ENCODE measurements at places on chromosomes 4 and X.

DNA sequence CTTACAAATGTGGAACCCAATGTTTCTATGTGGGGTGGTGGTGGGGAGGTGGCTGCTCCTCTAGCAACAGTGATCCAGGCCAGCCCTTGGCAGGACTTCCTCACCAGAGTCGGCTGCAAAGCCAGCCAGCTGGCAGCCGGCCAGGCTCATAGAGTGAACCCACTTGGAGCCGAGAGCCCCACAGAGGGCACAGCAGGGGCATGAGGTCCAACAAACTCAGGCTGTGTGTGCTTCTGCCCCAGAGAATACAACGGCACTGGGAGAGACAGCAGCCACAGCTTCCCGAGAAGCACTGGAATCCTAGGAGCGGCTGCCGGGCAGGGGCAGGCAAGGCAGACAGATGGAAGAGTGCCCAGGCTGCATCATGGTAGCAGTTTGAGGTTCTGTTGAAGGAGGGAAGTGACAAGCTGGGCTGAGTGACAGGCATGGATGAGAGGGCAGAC, 23.5 kb upstream of the SOWAHD start:
- no peak for DNase-seq

DNA sequence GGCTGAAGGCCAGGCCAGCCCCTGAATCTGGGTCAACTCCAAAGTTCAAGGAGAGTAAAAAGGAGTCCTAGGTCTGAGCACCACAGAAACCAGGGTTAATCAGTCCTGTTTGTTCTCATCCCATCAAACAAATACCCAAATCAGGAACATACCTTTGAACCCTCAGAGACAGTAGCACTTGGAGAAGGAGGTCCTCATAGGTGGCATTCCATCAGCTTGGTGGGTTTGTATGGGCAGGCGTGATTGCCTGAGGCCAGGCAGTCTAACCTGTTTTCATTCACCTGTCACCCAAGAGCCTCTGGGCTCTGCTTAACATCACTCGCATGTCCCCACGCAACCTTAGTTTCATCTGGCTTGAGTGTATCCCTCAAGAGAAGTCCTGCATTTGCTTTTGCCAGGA, 17.5 kb upstream of the MBTPS2 start:
- no peak for DNase-seq

DNA sequence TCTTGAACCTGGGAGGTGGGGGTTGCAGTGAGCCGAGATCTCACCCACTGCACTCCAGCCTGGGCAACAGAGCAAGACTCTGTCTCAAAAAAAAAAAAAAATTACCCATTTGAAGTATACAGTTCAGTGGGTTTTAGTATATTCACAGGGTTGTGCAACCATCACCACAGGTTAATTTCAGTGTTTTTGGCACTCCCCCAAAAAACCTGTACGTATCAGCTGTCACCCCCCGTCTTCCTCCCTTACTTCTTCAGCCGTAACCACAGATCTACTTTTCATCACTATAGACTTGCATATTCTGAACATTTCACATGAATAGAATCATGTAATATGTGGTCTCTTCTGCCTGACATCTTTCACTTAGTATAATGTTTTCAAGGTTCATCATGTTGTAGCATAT, 11.7 kb upstream of the PTTG2 start:
- DNase-seq, result no peak

GRCh38 chr4:38279650-38280322, 319.6 kb downstream of the PTTG2 start:
- DNase-seq, result no peak

DNA sequence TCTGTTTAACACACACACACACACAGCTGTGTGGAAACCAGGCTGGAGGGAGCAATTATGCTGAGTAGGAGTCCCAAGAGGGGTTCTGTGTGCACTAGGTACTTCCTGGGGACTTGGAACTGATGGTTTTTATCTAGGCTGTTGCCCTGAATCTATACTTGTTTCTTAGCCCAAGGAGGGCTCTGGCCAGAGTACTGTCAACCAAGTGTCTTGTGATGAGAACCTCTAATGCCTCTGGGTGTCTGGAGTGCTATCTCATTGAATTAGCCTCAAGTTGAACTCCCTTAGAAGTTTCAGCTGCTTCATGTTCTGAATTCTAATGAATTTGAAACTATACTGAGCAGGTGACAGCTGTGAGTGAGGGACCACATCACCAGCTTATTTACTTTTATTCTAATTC, 16.6 kb downstream of the ARHGAP24 start:
- DNase-seq, result no peak

- DNase-seq, result no peak
Observed at GRCh38 chrX:133749951-133750350, 235.4 kb downstream of the GPC3 start.

DNA sequence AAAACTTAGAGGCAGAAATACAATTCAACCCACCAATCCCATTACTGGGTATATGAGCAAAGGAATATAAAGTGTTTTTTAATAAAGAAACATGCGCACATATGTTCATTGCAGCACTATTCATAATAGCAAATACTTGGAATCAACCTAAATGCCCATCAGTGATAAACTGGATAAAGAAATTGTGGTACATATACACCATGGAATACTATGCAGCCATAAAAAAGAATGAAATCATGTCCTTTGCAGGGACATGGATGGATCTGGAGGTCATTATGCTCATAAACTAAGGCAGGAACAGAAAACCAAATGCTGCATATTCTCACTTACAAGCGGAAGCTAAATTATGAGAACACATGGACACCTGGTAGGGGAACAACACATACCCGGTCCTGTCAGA, 807.7 kb upstream of the INTU start:
- no peak for DNase-seq

DNA sequence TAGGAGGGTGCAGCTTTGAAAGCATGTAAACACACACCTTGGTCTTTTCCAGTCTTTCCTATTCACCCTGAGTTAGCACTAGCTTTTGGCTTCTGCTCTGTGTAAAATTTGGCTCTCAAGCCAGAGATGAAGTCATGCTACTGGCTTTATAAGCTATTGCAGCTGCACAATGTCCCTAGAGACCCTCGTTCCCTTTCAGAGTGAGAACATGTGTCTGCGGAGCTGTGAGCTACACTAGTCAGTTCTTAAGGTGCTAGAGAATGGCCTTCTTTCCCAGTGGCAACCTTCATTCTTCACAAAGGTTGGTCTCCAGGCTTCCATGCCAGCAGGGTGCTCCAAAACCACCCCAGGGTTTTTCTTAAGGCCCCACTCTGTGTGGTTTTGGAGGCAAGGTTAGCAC, 199.1 kb downstream of the SPATA18 start:
- DNase-seq, result no peak

DNA sequence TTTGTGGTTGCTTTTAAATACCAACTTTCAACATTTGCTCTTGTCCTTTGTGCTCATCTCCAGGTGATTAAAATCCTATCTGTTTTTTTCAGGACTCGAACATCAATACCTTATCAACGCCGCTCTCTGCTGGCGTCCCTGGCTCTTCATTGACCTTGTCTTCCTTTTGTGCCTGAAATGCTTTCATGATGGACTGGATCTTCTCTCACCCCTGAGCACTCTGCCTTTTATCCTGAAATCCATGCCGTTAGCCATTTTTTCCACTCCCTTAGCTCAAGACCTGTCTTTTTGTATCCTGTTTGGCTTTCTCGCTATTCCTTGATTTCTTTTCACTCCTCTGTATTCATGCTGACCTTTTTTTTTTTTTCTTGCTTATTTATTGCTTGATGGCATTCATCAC, 549.5 kb upstream of the CPEB2 start:
- no peak for DNase-seq

- no peak for DNase-seq
Observed at GRCh38 chr4:152784490-152785350, 5.0 kb downstream of the ARFIP1 start.

GRCh38 chr4:98522062-98522461, 136.3 kb downstream of the TSPAN5 start:
- no peak for DNase-seq

DNA sequence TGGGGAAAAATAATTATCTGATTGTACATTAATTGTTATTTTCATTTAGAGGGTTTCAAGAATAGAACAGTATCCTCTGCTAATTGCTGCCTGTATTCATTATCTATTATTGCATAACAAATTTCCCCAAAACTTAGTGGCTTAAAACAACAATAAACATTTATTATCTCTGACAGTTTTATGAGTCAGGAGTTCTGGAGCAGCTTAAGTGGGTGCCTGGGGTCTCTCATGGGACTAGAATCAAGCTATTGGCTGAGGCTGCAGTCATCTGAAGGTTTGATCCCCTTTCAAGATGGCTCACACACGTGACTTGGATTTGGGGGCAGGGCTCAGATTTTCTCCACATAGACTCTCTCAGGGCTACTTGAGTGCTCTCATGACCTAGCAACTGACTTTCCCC, 98.1 kb upstream of the JADE1 start:
- DNase-seq, result no peak

DNA sequence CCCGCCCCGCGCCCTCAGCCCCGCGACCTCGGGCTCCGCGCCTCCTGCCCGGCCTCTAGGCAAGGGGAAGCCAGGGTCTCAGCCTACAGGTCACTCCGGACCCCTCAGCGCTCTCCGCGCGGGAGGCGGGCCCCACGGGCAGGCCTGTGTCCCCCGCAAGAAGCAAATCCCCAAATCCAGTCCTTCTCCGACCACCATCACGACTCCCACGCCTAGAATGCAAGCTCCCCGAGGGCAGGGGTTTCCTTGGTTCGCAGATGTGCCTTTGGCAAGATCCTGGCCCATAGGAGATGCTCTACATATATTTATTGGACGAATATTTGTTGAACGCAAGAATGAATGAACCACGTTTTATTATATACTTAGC, 260 bp upstream of the CCDC149 start:
- DNase-seq, result no peak

DNA sequence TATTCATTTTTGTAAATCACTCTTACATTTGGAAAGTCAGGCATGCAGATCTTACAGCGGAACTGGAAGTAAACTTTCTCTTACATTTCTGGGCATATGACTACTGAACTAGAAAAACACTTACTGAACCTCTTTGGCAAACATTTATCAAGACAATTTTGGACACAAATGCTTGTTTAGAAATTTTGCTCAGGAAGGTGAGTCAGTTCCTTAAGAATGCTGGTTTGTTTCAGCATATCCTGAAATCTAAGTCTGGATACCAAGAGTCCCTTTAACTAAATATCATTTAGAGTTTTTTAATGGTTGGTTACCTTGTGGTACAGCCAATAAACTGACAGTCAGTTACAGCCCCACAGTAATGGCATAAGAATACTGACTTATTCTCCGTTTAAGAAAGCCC, 15.0 kb downstream of the SHISA3 start:
- DNase-seq, result peak; percentile 21

- DNase-seq, result no peak
Observed at GRCh38 chr4:67558493-67558892, at the start of gene STAP1. TSS of gene STAP1 (plus strand) at chr4:67558727. CDS start at chr4:67558810, 83 bp downstream.

DNA sequence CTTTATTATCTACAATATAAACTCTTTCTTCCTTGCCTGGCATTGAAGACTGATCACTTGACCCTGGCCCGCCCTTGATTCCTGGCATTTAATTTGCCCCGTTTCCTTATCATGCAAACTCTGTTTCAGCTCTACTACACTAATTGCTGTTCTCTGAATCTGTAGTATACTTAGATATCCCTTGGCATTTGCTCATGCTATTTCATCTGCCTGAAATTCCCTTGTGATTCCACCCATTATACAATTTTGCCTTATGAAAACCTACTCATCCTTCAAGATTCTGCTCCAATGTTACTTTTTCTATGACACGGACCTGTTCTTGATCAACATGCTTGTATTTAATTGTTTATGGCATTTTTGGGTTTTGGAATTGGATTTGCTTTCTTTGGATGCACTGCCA, 459.9 kb upstream of the AMOT start:
- DNase-seq, result no peak

- no peak for DNase-seq
Observed at GRCh38 chrX:10031746-10032145, 64.6 kb downstream of the CLDN34 start.

GRCh38 chrX:8183346-8183745, 12.3 kb upstream of the VCX2 start:
- no peak for DNase-seq

DNA sequence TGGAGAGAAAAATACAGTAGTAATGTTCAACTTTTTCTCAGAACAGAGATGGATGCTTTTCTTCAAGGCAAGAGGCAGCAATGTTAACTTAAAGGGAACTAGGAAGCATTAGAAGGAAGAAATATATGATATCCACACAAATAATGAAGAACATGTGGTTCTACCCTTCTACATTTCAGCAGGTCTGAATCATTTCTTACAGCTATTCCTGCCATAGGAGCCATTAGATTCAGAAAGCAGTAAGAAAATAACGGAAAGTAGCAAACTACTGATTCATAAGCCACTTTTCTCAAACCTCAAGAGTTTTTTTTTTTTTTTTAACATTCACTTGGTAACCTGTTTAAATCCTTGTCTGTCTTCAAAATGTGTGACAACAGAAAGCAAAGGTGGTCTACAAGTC, 1251.6 kb upstream of the AGA start:
- DNase-seq, result no peak

GRCh38 chrX:45322382-45322781, 121.7 kb upstream of the DIPK2B start:
- DNase-seq, result peak; percentile 53

- DNase-seq, result no peak
Observed at GRCh38 chr4:77493829-77494551, 111.6 kb upstream of the CXCL13 start.

DNA sequence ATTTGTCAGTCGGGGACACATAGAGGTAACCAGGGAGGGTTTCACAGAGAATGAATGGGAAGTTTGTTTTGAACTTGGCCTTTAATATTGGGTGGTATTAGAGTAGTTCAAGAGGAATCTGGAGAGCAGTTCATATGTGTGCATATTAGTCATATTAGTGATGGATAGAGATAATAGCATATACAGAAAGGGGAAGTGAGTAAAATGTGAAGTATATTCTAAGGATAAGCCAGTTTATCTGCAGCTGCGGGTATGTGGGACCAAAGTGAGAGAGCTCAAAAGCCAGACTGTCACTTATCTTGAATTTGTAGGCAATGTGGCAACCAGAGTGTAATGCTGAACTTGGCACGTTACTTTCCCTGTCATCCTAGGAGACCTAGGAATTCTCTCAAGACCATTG, 169.9 kb downstream of the AFF2 start:
- no peak for DNase-seq

DNA sequence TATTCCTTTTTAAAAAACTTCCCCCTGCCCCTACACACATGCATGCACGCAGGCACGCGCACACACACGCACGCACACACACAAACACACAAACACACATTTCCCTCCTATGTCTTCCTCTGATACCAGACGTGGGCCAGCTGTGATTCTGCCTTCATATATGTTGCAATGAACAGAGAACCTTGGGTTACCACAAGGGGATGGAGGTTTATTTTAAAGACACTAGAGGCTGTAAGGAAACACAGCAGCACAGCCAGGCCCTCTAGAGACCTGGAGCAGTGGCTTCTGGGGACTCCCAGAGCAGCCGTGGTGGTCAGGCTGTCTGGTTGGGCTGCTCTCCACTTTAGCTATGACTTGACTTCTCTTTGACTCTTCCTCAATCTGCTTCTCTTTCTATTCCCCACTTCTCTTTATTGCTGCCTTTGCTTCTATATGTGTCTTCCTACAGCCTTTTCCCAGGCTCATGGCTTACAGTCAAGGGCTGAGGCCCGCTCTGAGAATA, 3.2 kb upstream of the TLR10 start:
- DNase-seq, result no peak

GRCh38 chr4:2535376-2536192, 863 bp upstream of the FAM193A start:
- DNase-seq, result no peak

- peak; percentile 78 for DNase-seq
Observed at GRCh38 chr4:7988437-7988836, 48.8 kb upstream of the AFAP1 start.
